Activated CD4-positive, alpha-beta T cell treated with anti-CD3 and anti-CD28 coated beads, Interleukin-2, amount 50 U/mL, for 4 hours (primary cell): ENCODE measurements at places on chromosomes 11 and 22.

DNA sequence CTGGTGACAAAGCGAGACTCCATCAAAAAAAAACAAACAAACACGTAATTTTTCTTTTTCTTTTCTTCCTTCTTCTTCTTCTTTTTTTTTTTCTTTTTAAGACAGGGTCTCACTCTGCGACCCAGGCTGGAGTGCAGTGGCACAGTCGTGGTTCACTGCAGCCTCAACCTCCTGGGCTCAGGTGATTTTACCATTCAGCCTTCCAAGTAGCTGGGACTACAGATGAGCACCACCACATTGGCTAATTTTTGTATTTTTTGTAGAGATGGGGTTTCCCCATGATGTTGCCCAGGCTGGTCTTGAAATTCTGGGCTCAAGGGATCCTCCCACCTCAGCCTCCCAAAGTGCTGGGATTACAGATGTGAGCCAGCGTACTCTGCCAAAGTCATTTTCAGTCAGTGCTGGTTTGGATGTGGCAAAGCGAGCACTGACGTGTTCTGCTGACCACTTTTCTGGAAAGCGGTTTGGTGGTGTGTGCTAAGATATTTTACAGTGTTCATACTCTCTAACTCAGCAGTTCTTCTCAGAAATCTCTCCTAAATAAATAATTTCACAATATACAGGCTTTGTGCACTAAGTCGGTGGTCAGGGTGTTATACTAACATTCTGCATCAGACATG, 10.7 kb downstream of the FAM118A start:
- DNase-seq: no peak

DNA sequence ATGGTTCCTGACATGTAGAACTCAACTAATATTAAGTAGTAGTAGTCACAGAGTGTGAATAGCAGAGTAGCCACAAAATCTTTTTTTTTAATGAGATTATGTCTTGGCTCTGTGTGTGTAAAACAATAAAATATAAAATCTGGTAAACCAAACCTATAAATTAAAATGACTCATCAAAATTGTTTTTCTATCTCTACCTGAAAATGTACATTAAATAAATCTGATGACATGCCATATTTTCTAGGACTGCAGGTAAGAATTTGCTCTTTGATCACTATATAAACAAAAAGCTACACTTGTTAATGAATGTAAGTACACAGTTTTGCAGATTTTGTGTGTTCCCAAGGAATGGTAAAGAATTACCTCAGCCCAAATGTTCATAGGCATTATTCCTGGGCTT, 1231.5 kb downstream of the JRKL start:
- DNase-seq: no peak

DNA sequence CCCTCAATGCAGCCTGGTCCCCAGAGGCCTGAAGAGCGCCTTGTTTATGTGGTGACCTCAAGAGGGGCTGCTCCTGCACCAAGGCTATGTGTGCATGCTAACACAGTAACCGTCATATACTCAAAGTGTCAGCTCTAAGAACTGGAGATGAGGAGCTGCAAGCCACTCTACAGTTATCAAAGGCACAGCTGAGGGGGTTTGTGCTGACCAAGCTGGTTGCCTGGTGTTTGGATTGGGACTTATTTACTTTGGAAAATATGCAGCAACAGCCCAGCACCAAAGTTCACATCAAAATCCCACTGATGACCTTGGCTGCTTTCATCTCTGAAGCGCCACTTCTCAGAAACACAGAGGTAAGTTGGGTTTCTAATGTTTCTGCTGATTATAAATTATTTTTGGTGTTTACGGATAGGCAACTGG, at the start of gene SERPIND1:
Gene SERPIND1 (plus strand): TSS at position 321 of the 420 bp plus-strand sequence. CDS start 5,200 bp downstream, outside the sequence.
- no peak for DNase-seq

- DNase-seq: no peak
Observed at GRCh38 chr22:31099386-31099785, 8.0 kb downstream of the SELENOM start.

- DNase-seq: no peak
Observed at GRCh38 chr11:114909866-114910265, 231.5 kb downstream of the NXPE2 start.

- no peak for DNase-seq
Observed at GRCh38 chr11:113806406-113806805, 26.8 kb downstream of the CLDN25 start.

GRCh38 chr22:41070665-41071331, 21.6 kb upstream of the EP300 start:
- DNase-seq: no peak

- DNase-seq: no peak
Observed at GRCh38 chr11:129965248-129965647, 37.4 kb downstream of the PRDM10 start.
